T47D (cell line): ENCODE measurements at places on chromosomes 12 and 14.
A peak's percentile ranks its signal among the peaks of the same experiment; 100 is the strongest.

DNA sequence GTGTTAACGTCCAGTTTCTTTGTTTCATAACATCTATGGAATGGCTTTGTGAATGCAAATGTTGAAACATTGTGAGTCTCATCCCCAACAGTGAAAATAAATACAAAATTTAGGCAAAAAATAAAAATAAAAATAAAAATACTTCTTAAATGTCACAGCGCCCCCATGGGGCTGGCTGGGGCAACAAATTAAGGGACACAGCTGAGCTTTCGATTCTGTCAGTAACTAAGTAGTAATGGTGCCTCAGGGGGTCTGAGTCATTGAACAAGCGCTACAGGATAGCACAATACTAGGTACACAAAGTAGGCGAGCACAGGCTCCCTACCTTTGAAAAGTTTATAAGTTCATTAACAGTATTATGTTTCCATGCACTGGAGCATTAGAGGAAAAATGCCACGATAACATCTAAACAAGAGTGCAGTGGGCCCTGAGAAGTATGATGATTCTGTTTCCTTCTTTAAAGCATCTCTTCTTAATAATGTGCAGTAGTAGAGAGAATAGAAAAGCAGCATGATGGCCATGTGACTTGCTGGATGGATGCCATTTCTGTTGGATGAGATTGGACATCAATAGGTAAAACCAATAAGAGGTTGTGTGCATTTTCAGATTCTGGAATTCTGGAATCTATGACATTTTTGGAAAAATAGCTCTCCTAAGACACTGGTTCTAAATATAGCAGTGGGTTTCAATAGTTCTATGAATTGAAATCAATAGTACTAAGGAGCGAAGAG, 667.2 kb downstream of the DIO2 start:
- no peak for DNase-seq

DNA sequence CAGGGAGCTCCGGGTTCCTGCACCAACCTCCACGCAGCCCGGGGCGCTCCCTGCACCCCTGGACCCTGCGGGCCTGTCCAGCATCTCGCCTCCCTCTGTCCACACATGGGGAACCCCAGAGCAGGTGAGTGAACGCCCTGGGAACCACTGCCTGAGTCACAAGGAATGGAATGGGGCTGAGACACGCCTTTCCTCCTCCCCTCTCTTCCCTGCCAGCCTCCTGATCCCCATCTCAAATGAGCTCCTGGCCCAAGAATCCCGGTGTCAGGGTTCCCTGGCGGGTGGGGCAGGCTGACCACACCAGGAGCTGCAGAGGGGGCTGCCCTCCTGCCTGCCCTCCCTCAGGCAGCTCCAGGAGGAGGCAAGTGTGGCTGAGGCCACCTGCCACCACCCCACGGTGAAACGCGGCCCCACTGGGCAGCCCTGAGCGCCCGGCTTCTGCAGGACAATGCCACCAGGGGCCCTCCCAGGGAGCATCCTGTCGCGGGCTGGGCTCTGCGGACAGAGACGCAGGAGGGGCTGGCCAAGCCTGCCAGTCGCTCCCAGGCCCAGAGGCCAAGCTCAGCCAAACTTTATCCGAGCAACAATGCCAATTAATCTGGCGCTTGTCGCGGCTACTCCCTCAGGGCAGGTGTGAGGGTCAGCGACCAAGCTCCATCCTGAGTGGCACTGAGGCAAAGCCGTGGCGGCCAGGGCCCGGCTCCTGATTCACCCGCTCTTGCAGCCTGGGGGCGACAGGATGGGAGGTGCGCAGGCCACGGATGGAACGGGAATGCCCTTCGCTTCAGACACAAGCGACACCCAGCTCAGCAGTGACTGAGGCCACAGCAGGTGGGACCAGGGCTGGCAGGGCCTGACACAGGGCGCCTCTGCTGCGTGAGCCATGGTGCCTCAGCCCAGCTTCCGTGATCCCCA, 44.3 kb downstream of the GALNT9 start:
- peak; percentile 51 for DNase-seq

GRCh38 chr12:19937161-19937560, 431.2 kb upstream of the PDE3A start:
- no peak for DNase-seq

- DNase-seq, result no peak
These were observed 20.4 kb upstream of the MAP1LC3B2 start for GRCh38 chr12:116538682-116539305.

DNA sequence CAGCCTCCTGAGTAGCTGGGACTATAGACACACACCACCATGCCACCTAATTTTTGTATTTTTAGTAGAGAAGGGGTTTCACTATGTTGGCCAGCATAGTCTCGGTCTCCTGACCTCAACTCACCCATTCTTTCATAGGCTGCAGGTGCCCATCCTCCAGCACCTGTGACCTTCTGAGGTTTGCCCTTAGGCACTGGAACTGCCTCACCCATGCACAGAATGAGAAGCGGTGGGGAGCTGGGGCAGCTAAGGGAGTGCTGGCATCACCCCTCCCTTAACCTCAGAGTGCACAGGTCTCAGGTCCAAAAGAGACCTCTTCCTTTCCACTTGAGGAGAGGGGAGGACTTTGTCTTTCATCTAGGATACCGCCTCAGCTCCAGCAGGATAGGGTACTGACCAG, 177.4 kb upstream of the CCDC198 start:
- no peak for DNase-seq

- DNase-seq, result no peak
These were observed 339.1 kb downstream of the TMEM132D start for GRCh38 chr12:129564768-129565167.

DNA sequence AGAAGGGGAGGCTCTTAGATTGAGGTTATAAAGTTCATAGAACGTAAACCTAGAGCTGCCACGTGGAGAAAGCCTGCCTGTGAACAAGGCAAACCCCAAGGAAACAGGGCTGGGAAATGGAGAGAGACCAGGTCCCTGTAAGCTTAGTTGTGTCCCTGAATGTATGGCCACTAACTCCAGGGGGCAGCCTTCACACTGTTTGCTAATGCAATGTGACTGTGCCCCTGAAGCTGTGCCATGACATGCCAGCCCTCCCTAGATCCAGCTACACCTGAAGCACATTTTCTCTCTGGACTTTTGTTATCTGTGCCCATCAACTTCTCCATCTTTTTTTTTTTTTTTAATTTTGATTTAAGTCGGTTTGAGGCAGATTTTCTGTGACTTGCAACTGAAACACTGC, 60.6 kb upstream of the TMCC3 start:
- DNase-seq, result peak; percentile 32

- no peak for DNase-seq
These were observed 205.5 kb downstream of the CHST11 start for GRCh38 chr12:104662203-104662602.

GRCh38 chr12:21276826-21277225, 57.9 kb downstream of the SLCO1A2 start:
- DNase-seq, result no peak

GRCh38 chr12:109611223-109611622, 37.6 kb downstream of the MVK start:
- no peak for DNase-seq

GRCh38 chr12:71183846-71184245, 26.0 kb upstream of the TSPAN8 start:
- no peak for DNase-seq

GRCh38 chr14:86892152-86892956, 1100.6 kb downstream of the GALC start:
- DNase-seq, result no peak

DNA sequence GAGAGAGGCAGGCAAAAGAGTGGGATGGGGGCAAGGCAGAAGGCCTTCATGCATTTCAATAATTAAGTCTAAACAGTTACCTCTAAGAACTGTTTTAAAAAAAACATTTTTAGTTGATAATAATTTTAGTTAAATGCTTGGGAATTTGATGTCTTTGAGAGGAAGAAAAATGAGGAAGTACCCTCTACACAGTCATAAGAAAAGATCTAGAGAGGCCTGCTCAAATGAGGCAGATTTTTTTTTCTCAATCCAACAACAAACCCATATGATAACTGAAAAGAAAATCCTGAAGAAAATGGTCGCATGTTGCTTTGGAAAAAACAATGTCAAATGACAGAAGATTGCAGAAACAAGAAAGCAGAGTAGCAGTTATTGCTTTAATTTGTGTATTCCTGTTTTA, 25.6 kb downstream of the SINHCAF start:
- DNase-seq, result no peak

DNA sequence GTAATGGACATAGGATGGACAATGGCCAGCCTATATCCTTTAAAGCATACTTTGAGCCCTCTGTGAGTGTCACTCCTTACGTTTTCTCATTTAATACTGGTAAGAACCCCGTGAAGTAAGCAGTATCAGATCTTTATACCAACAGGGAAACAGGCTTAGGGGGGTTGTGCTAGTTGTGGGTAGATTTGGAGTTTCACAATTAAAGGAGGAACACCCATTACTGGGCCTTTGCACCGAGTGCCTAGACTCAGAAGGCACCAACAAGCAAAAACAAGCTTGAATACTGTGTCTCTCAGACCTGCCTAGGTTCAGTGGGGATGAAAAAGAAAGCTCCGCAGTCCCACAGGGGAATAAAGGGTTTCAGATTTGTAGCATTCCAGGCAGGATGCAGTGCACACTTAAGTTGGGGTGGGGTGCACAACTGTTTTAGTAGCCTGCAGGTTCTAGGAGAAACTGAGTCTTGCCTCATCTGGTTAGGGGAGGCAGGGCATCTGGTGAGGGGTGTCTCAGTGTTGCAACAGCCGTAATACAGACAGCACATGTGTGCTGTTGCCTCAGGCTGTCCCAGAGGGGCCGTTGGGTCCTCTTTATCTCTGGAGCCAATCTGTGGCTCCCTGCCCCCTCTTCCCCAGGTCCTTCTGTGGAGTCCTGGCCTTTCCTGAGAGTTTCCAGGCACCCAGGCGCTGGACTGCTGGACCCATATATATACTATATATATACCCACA, 51.2 kb downstream of the IRAK3 start:
- DNase-seq, result no peak

DNA sequence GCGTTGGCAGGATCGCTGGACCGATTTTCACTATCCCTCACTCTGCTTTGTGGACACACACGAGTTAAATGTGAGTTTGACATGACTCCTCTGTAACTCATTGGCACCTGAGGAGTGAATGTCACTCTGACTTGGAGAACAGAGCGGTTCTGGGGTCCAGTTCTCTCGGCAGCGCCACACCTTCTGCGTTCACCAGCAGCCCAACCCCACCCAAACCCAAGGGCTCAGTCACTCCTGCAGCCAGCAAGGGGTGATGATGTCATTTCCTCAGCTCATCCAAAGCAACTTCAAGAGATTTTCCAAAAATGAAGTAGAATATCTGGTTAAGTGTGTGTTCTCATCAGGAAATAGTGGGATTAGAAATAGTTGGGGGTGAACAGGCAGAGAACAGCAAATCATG, 36.3 kb downstream of the ADGRD1 start:
- DNase-seq, result no peak

GRCh38 chr12:5900533-5901205, 44.4 kb downstream of the ANO2 start:
- no peak for DNase-seq

- no peak for DNase-seq
These were observed 53.3 kb upstream of the CERS5 start for GRCh38 chr12:50220363-50220995.

GRCh38 chr12:7008864-7009263, 9.4 kb downstream of the LPCAT3 start:
- no peak for DNase-seq

- DNase-seq, result peak; percentile 19
These were observed 37.6 kb upstream of the BCL2L14 start for GRCh38 chr12:12032851-12033797.

- DNase-seq, result peak; percentile 67
These were observed 34.8 kb upstream of the FRMD6 start for GRCh38 chr14:51616724-51617409.

GRCh38 chr12:79737875-79738718, 47.3 kb upstream of the PAWR start:
- peak; percentile 47 for DNase-seq

DNA sequence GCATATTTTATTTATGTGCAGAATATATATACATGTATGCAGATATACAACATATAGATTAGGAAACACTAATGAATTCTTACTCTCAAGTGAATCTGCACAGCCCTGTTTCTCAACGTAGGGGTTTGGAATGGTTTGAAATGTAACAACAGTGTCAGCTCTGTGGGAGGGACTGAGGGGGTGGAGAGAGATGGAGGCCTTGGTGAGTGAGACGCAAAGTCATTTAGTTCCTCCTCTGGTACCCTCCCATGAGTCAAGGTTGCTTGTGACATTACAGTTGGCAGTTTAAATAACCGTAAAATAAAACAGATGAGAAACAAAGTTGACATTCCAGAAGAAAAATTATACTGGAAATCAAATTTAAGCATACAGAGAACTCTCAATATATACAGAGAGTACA, 313.0 kb upstream of the PRKD1 start:
- no peak for DNase-seq

DNA sequence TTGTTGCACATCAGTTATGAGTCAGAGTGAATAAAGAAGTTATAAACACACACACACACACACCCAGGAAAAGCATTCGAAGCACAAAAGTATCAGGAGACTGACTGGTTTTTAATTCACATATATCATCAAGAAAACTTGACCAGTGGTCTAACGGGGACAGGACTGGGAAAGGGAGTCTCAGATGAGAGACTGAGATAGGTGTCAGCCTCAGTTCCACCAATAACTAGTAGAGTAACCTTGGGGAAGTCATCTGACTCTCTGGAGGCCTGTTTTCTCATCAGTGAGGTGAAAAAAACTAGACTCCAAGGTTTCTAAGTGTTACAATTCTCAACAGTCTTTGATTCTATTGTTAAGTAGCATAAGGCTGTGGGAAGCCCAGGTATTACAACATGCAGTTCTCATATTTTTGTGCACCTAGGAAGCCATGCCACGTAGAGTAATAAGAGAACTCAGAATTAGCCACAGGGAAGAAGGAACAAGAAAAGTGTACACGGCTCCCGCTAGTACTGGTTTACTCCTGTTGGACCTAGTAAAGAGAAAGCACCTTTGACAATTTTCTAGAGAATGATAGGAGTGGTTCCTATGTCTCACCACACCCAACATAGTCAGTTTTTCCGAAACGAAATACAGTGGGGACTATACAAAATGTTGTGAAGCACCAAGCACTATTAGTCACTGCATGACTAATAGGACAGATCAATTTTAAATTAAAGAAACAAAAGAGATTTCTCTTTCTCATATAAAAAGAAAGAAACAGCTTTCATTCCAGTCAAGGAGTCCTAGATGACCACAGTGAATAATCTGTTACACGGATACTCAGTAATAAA, 5.0 kb downstream of the PPTC7 start:
- peak; percentile 32 for DNase-seq

- no peak for DNase-seq
These were observed 139.3 kb downstream of the GLT1D1 start for GRCh38 chr12:128992550-128992949.

GRCh38 chr12:7907009-7907408, 29.0 kb downstream of the SLC2A3 start:
- no peak for DNase-seq

DNA sequence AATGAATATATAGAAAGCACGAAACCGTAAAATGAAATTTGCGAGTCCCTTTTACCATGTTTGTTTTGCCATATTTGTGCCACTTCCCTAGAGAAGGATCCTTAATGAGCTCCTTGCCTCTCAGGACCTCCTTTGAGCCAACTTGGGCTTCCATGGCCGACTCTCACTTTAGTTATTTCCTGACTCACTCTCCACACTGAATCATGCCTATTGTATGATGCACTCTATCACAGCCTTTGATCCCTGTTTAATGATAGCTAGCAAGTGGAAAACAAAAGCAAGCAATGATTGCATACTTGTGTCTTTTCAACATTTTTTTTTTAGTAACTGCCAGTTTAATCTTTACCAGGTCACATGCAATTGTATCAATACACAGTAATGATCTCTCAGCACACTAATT, 153.2 kb downstream of the CCER1 start:
- no peak for DNase-seq
